ENCODE measurements at places on chromosomes 12 and 14.

- DNase-seq = no peak
Measured at GRCh38 chr14:63204407-63205043, at the start of gene RHOJ. Gene RHOJ, plus strand, starts transcription at chr14:63204443. Its CDS starts 427 bp downstream, at chr14:63204870.

DNA sequence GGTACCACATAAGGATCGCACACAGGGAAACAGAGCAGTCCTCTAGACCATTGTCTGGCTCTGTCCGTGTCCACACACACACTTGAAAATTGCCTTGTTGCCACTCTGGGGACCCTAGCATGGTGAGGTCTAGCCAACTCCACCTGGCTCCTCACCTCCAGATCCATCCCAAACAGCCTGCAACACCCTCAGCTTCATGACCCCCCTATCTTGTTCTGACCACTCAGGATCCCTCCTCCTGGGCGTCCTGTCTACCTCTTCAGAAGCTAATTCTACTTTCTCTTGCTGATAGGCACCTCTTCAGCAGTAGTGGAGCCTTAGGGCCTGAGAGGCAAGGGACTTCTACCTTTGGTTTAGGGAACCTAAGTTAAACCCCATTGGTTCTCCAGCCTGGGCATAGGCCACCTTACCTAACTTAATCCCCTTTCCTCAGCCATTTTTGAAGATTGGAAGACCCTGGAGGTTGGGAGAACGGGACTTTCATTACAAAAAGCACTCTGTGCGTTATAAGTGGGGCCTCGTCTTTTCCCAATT is 697 bp upstream of the HOXC5 start:
- no peak for DNase-seq

DNA sequence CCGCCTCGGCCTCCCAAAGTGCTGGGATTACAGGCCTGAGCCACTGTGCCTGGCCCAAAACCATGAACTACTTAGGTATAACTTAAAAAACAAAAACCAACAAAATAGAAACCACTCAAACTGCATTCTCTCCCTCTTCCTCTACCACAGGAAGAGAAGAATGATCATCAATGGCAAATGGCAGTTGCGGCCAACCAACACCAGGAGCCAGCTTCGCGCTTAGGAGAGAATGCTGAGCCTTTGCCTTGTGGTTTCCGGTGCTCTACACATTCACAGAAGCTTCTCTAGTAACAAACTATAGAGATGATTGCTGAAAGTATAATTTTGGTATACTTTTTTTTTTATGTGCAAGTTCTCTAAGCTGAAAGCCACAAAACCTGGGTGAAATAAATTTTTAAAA is 17.1 kb downstream of the CATSPERB start:
- no peak for DNase-seq

GRCh38 chr14:67170660-67171059 is 18.6 kb upstream of the GARIN2 start:
- DNase-seq = no peak

GRCh38 chr12:129193263-129193871 is 340.1 kb downstream of the GLT1D1 start:
- no peak for DNase-seq

GRCh38 chr14:68687746-68688145 is 105.1 kb downstream of the ZFP36L1 start:
- no peak for DNase-seq

- no peak for DNase-seq
Measured at GRCh38 chr14:101196795-101197590, 293.5 kb upstream of the RTL1 start.

DNA sequence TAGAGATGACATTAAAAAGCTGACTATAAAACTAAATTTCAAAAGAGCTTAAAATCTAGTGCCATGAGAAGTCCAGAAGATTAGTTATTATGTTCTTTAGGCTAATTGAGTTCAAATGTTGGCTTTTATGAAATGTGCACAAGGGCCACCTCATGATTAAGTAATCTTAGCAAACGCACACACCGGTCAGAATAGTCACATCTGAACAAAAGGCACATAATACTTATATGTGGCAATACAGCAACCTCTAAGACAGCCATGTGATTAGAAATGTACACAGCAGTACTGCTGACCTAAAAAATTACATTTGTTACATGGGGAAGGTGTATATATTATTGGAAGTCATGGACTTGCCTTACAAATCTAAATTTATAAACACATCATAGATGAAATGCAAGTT is 344.7 kb upstream of the GARIN6 start:
- DNase-seq = no peak

GRCh38 chr12:26198742-26199141 is 3.4 kb downstream of the SSPN start:
- DNase-seq = no peak

GRCh38 chr12:114411071-114411837 is 5.3 kb upstream of the TBX5 start:
- DNase-seq = no peak

- DNase-seq = no peak
Measured at GRCh38 chr14:67763158-67763822, 53.1 kb downstream of the ZFYVE26 start.

DNA sequence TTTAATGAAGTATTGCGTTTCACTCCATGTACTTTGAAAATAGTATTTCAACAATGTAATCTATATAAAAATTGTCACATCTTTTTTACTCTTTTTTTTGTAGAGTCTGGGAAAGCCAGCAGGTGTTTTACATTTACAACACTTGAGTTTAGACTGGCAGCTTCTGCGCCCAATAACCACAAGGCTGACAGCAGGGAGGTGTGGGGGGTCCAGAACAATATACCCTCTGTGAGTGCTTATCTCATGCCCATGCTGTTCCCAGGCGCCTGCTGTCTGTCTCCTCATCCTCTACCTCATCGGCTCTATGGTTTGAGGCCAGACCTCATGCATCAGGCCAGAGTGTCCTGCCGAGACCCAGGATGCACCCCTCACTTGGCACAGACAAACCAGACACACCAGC is 24.9 kb downstream of the FBRSL1 start:
- DNase-seq = no peak

- DNase-seq = no peak
Measured at GRCh38 chr12:75602106-75602505, 90.7 kb upstream of the KRR1 start.

DNA sequence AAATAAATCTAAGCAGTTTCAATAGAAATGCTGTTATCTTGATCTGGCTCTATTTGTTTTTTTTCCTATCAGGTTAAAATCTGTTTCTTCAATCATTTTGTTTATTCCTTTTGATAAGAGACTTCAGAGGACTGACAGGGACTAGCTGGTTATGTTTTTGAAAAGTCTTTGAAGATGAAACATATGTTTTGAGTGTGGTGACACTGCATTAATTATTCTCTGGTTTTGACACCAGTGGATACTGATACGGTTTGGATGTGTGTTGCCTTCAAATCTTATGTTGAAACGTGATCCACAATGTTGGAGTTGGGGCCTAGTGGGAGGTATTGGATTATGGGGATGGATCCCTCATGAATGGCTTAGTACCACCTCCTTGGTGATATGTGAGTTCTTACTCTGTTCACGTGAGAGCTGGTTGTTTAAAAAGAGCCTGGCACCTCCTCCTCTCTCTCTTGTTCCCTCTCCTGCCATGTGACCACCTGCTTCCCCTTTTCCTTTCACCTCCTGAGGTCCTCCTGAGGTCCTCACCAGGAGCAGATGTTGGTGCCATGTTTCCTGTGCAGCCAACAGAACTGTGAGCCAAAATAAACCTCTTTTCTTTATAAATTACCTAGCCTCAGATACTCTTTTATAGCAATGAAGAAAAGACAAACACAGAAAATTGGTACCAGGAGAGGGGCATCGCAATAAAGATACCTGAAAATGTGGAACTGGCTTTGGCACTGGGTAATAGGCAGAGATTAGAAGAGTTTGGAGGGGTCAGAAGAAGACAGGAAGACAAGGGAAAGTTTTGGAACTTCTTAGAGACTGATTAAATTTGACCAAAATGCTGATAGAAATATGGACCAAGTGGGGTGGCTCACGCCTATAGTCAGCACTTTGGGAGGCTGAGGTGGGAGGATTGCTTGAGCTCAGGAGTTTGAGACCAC is 23.0 kb downstream of the RASSF3 start:
- no peak for DNase-seq

DNA sequence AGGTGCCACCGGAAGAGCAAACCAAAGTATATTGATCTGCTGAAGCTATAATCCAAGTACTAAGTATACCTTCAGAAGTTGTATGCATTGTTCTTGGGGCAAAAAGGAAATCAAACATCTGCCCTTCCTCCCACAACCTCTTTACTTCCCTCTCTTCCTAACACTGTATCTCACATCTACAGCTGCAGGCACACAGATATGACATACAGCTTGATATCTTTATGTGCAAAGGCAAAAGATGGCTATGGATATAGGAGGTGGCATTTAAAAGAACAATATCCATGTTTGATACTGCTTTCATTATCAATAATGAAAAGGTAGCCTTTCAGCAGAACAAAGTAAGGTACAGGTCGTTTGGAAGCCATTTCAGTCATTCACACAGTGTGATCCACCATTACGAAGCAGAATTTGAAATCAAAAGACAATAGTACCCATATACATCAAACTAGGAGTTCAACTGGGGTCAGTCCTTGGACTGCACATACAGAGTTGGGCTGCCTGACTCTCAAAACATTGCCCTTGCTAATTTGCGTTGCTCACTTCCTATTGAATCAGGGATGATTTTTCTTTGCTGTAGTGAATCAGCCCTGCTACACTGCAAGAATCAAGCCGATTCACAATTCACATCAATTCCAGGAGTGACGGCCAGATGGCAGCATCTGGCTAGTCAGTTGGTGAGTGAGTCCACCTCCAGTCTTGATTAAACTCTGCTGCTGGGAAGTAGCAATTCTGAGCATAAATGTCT is 8.9 kb downstream of the ANG start:
- DNase-seq = peak; percentile 65

DNA sequence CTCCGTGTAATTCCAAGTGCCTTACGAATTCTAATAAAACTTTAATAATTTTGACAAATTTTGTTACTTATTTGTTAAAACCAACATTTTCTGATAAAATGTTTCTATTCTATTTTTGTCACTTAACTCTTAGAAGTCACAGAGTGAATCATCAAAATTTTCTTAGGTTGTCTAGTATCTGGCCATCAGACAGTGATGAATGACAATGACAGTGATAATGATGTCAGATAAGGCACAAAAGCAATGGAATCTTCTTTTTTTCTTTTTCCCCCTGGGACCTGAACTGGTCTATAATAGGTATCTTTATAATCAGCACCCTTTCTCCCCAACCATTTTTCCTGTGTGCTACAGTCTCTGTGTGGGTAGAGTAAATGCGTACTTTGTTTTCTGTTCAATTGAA is 407.3 kb downstream of the SOX5 start:
- no peak for DNase-seq

DNA sequence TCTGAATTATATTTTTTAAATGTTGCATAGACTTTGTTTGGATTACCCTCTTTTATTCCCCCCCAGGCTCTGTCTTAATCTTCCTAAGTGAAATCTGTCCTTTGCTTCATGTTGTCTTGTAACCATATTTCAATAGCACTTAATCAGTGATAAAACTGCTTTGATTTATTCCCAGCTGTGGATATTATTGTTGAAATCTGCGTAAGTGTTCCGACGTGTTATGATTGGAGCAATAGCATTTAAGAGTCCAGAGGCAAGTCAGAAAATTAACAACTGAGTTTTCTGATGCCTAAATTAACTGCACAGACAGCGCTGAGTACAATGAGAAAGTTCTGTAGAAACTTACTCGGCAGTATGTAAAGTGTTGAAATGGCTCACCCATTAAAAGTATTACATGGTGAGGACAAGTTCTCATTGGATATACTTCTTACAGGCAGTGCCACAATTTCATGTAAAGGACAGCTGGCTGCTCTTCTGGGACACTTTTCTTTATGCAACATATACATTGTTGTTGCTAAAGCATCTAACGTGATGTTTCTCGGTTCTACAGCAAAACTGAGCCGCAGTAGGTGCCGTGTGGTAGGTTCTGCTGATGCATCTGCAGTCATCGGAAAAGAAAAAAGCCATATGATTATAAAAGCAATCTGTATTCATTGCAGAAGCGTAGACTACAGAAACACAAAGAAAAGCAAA is 501.0 kb downstream of the EGLN3 start:
- DNase-seq = no peak

GRCh38 chr14:68908803-68909202 is 70.3 kb downstream of the ACTN1 start:
- DNase-seq = no peak

DNA sequence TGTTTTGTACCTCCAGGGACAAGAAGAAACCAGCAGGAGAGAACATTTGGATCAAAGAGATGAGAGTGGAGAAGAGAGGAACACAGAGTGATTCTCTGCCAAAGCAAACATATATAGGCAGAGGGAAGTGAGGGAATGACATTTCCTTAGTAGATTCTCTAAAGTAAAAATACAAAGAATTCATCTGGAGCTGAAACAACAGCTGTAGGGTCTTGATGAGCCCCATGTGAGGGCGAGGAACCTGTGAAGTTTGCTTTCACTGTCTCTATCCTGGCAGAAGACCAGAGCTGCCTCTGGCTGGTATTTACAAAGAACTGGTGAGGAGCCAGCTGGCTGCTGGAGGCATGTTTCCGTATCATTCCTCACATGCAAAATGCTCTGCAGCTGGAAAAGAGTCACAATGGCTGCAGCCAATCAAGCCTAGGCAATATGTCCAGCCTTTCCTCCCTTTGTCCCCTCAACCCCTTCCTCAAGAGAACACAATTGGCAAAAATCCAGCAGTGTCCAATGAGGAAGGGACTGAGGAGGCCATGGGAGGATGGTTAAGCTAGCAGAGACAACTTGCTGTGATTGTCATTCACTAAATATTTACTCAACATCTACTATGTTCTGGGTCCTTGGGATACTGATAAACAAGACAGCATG is 122.5 kb downstream of the PHLDA1 start:
- DNase-seq = no peak

- no peak for DNase-seq
Measured at GRCh38 chr12:32477714-32478113, 78.4 kb downstream of the FGD4 start.

GRCh38 chr12:69003991-69004390 is 71.0 kb upstream of the CPM start:
- DNase-seq = no peak

DNA sequence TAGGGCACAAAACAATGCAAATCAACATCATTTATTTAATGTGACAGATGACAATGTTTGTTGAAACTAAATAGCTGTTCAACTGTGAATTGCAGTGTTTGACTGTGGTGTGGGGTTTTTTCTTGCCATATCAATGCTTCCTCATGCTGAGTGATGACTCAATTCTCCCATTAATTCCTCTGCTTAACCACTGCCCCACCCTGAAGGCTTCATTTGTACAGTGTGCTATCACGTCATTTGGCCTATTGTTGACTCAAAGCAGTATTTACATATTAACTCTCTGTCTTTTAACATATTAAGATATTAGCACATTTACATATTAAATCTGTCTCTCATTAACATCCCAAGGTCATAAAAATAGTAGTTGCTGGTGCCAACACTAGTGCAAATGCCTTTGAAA is 164.8 kb upstream of the NRXN3 start:
- peak; percentile 64 for DNase-seq
